ENCODE measurements at places on chromosomes 7 and 10.

- DNase-seq, result peak; percentile 15
Measured at GRCh38 chr10:91210435-91210834, 10.0 kb upstream of the PCGF5 start.

- DNase-seq, result peak; percentile 21
Measured at GRCh38 chr10:317271-317769, 182.1 kb downstream of the ZMYND11 start.

DNA sequence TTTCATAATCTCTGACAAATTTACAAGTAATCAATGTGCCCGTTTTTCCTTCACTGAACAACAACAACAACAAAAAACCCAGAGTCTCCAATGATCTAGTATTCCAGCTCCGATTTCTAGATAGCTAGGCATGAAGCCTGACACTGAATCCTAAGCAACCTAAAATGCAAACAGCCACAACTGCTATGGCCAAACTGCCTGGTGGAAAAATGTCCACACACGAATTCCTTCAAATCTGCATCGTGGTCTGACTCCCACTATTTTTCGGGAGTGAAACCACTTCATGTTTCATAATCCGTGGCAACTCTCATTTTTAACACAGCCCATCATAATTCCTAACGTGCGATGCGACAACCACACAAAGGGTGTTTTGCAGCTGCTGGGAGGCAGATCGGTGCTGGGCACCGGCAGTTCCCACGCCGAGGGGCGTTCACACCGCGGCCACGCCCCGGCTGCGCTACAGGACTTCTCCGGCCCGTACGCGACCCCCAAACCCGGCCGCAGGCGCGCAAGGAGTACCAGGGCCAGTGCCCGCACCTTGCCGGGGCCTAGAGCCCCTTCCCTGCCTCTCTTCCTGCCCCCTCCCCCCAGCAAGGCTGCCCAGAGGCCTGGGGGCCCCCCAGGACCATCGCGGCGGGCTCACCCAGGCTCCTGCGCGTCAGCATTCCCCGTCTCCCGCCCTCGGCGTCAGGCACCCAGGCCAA is 814 bp downstream of the RUFY2 start:
- DNase-seq, result peak; percentile 6

- no peak for DNase-seq
Measured at GRCh38 chr10:22183771-22184461, 33.9 kb downstream of the EBLN1 start.

DNA sequence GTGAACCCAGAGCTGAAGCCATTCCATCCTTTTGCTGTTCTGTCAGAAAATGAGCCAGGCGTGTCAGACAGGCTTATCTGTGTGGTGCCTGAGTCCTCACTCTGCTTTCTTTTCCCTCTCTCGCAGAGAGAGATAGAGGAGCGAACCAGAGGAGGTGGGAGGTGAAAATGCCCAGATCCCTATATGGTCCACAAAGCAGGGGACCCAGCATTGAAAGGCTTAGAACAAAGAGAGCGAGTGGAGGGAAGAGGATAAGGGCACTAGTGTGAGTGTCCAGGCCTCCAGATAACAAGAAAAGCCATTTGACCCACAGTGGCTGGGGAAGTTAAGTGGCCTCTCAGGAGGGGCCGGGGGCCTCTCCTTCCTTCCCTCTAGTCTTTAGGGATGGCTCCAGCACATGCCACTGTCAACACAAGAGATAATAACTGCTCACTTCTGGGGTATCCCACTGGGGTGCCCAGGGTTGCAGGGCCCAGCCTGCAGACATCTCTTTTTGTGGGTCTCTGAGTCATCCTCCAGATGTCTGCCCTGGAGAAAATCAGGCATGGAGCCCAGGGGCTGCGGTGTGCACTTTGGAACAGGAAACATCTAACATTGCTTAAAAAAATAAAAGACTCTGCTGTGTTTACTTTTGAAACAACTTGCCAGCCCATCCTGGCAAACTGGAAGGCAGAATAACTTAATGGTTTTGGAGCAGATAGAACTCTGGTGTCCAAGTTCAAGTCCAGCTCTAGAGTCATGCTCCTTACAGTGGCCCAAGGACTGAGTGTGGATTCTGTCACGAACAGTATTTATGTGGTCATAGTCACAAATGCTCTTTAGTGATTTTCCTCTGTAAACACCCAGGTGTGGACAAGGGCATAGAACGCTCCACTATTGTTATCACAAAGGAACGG is 189.5 kb downstream of the CXCL12 start:
- DNase-seq, result no peak

- DNase-seq, result no peak
Measured at GRCh38 chr10:88152728-88153133, 289.3 kb downstream of the PTEN start.

DNA sequence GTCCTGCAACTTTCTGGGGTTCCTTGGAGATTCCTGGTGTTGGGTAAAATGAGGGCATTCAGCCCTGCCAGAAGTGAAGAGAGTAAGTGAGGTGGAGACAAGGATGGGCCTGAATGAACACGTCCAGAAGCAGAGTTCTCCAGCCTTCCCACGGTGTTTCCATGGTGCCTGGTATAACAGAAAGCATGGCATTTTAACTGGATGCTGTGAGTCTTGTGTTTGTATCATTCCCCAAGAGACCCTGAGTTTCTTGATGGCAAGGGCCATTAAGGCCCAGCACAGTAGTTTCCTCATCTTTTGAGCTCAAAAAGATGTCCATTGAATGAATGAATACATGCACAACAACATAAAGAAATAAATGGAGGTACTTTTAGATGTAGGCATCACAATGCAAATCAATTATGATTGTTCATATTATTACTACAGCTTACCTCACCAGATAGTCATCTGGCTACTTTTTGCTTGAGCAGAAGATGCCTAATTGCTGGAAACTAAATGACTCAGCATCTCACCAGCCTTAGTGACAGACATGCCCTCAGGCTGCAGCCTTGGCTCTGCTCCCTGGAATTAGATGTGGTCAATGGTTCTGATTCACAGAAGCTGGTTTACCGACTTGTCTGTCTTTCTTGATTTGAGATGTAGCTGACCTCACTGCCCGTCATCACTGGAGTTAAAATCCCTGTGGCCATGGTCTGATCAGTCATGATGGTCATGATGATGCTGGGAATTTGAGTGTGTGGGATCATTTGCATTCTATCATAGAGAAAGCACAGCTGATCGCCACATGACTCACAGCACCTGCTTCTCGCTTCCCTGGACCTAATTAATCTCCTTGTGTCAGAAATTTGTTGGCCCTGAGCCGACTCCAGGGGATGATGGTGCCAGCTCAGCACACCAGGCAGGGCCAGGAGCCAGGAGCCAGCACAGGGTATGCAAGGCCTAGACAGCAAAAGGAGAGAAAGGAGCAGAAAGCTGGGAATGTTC is 83.9 kb downstream of the CXCL12 start:
- DNase-seq, result no peak

DNA sequence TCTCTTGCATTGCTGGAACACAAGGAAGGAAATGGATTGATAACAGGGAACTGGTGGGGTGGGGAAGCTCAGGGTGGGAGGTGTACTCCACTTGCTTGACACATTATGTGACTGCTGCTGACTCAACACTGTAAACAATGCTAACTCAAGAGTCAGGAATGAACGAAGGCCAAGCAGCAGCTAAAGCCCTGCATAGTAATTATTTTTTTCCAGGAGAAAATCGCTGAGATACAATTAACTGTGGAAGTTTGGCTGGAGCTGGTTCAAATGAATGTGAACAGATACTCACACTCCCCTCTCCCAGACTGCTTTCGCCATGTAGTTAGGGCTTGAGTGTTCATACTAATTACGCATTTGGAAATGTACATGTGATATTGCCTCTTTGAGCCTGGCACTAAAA is 170.9 kb upstream of the AOAH start:
- DNase-seq, result no peak

- no peak for DNase-seq
Measured at GRCh38 chr10:77531441-77532001, 106.1 kb downstream of the KCNMA1 start.

GRCh38 chr7:47475880-47476227 is 106.1 kb downstream of the TNS3 start:
- DNase-seq, result no peak

DNA sequence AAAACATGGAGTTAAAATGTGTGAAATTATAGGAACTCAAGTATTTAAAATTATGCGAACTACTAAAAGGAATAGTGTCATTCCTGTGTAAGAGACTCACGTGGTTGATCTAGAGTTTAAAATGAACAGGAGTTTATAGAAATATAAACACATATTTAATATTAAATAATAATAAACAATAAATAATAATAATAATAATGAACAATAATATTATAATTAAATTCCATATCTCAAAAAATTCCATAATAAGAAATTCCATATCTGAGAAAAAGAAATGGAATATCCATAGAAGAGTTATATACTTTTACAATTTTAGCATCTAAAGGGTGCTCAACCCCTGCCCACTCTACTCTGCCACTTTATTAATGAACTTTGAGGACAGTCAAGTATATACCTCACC is 429.6 kb downstream of the TNS3 start:
- no peak for DNase-seq

GRCh38 chr7:30396389-30396788 is 82.2 kb downstream of the NOD1 start:
- DNase-seq, result no peak

- DNase-seq, result no peak
Measured at GRCh38 chr7:83338277-83338950, 175.7 kb upstream of the PCLO start.

GRCh38 chr10:11303361-11304170 is 285.9 kb downstream of the CELF2 start:
- DNase-seq, result no peak

GRCh38 chr10:88680958-88681357 is 16.7 kb downstream of the LIPF start:
- DNase-seq, result no peak

DNA sequence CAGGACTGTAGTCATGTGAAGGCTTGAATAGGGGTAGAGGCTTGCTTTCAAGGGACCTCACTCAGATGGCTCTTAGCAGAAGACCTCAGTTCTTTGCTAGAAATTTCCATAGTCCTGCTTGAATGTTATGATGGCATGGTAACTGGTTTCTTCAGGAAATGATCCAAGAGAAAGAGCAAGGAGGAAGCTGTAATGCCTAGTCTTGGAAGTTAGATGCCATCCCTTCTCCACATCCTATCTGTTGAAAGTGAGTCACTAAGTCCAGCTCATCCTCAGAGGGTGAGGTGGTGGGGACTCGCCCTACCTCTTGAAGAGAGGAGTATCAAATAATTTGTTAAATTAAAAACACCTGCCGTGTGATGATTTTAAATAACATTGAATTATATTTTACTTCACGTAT is 4.6 kb downstream of the MGAM start:
- no peak for DNase-seq

GRCh38 chr7:128152721-128153120 is 88.4 kb upstream of the LEP start:
- DNase-seq, result no peak

DNA sequence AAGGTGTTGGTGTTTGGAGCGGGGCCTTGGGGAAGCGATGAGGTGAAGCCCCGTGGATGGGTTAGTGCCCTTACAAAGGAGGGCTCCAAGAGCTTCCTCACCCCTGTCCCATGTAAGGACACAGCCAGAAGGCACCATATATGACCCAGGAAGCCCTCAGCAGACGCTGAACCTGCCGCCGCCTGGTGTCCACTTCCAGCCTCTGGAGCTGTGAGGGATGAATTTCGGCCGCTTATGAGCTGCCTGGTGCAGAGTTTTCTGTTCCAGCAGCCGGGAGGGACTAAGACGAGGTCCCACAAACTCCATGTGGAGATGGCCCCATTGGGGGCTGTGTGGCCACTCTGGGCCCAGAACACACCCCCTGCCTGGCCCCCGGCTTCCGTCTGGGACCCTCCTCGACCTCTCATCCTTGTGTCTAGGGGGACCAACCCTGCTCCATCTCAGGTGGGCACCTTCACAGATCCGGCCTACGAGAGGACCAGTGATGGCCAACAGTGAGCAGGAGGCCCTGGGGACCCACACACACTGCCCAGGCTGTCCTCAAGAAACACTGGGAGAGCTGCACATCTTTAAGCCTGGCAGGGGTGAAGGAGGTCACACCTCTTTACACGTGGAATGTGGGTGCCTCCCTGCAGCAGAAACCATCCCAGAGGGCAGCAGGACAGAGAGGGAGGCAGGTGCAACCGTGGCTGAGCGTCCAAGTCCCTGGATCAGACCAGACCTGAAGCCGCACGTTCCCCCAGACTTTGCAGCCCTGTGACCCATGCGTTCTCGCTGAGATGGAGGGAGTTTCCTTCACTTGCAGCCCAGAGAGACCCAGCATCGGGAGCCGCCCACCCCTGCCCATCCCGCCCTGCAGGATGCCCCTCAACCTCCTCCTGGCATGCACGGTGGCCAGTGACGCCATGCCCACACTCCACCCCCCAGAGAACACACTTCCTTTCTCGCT is 96.1 kb downstream of the PDGFA start:
- DNase-seq, result no peak

- DNase-seq, result no peak
Measured at GRCh38 chr7:95407751-95408150, 11.6 kb upstream of the PON3 start.

GRCh38 chr7:19090526-19090925 is 26.9 kb downstream of the TWIST1 start:
- no peak for DNase-seq

DNA sequence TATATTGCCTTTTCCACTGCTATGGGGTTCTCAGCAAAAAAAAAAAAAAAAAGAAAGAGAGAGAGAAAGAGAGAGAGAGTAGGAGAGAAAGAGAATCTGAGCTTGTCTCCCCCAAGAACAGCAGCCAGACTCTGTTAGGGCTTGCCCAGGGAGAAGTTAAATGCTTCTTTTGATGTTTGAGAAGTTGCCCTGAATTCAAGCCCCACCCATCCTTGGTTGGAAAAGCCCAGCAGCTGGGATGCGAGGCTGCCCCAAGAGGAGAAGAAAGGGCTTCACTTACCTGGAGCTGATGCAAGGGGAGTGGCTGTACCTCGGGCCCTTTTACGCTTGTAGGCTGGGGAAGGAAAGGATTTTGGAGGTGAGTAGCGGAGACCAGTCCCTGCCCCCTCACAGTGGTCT is 20.9 kb upstream of the MGMT start:
- no peak for DNase-seq

GRCh38 chr10:15841696-15842095 is 18.6 kb downstream of the MINDY3 start:
- no peak for DNase-seq

- DNase-seq, result no peak
Measured at GRCh38 chr7:120164-120991, 72.0 kb upstream of the FAM20C start.

Measured in activated gamma-delta T cell treated with Interleukin-2 at 50 U/mL for 16 hours (primary cell).